ENCODE measurements at places on chromosomes 6 and 20. TPM values are rescaled to one million over a fixed set of nuclear protein-coding genes. Genes with fewer than 3 reads are reported as not detected.

DNA sequence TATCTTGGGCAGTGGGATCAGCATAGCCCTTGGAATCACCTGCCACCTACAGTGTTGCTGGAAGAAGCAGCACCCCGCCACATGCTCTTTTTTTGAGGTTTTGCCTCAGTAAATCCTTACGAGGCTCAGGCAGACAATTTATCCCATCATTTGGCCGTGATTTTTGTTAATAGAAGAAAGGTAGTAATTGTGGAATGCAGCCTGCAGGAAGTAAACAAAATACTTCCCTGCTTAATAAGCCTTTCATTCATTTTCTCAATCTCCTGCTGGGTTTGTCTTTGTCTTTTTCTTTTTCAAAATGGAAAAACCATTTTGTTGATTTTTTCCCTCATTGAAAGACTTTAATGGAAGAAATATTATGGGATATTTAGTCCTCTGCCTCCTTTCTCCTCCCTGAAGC lies 93.7 kb upstream of the CD83 start:
- DNase-seq = no peak
- H3K4me3 ChIP-seq = no peak overlapping the region
- H3K27me3 ChIP-seq = peaks cover 28% of the 10 kb centered on the region
- no peak overlapping the region for H3K27ac ChIP-seq

Gene BPIFB2
- total RNA-seq = not detected

GRCh38 chr6:92989656-92990055 lies 429.7 kb downstream of the EPHA7 start:
- H3K36me3 ChIP-seq = no peaks in the 10 kb centered on the region
- H3K4me3 ChIP-seq = no peak overlapping the region

DNA sequence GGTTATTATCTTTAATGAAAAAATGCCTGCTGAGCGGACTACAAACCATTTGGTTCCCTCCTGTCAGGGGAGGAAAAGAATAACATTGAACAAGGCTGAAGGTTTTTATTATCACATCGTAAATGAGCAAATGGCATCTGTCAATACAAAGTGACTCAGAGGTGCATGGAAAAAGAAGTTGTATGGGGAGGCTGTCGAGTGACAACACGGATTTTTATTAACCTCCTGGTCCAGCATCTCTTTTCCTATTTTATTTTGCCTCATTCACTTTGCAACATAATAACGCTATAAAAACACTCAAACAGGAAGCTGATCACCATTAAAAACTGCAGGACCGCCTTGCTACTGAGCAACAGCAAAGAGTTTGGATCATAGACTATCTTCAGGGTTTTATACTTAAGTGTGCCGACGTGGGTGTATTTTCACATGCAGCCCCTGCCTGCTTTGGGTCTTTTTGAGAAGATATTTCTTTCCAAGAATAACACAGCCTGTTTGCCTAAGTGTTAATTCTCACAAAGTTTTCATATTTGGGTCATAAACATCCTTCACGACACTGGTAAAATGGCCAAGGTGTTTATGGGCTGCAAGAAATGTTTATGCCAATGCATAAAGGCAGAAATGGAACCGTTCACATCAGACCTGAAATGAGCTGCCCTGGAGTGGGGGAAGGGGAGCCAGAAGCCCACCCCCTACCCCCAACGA lies 132.1 kb upstream of the SALL4 start:
- H3K27me3 ChIP-seq = no peaks in the 10 kb centered on the region
- H3K36me3 ChIP-seq = no peaks in the 10 kb centered on the region
- H3K4me3 ChIP-seq = no peak overlapping the region
- no peak overlapping the region for H3K27ac ChIP-seq

DNA sequence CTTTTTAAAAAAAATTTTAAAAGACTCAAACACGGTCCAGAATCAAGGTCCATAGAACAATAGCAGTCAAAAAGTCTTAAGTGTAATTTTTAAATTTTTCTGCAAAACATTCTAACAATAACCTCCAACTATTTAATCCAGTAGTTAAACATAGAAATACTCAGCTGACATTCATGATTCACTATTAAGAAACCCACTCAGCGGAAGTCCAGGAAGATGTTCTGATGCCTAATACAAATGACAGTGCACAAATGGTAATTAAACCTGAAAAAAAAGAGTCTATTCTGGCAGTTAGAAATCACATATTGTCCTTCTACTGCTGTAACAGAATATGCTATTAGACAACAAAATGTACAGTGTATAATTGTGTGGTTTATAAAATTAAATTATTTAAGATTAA lies 128.2 kb upstream of the BMP5 start:
- no peak overlapping the region for H3K27ac ChIP-seq
- H3K36me3 ChIP-seq = no peaks in the 10 kb centered on the region
- no peak overlapping the region for H3K4me3 ChIP-seq
- no peaks in the 10 kb centered on the region for H3K27me3 ChIP-seq

GRCh38 chr6:55704421-55704820 lies 125.4 kb upstream of the HMGCLL1 start:
- H3K36me3 ChIP-seq = no peaks in the 10 kb centered on the region
- H3K27ac ChIP-seq = no peak overlapping the region
- H3K4me1 ChIP-seq = no peaks in the 10 kb centered on the region
- H3K27me3 ChIP-seq = no peaks in the 10 kb centered on the region
- no peak for DNase-seq
- no peak overlapping the region for H3K4me3 ChIP-seq

Gene ID1
- 4.0 TPM for total RNA-seq

- DNase-seq = no peak
- no peak overlapping the region for H3K27ac ChIP-seq
- no peaks in the 10 kb centered on the region for H3K4me1 ChIP-seq
- H3K27me3 ChIP-seq = peaks cover 4% of the 10 kb centered on the region
Measured at GRCh38 chr6:114203460-114203859, 139.4 kb downstream of the HS3ST5 start.

GRCh38 chr6:160464744-160465143 lies 116.6 kb downstream of the SLC22A3 start:
- H3K4me1 ChIP-seq = peaks cover 58% of the 10 kb centered on the region
- DNase-seq = no peak
- H3K4me3 ChIP-seq = no peak overlapping the region
- no peak overlapping the region for H3K27ac ChIP-seq
- H3K36me3 ChIP-seq = peaks cover 17% of the 10 kb centered on the region

DNA sequence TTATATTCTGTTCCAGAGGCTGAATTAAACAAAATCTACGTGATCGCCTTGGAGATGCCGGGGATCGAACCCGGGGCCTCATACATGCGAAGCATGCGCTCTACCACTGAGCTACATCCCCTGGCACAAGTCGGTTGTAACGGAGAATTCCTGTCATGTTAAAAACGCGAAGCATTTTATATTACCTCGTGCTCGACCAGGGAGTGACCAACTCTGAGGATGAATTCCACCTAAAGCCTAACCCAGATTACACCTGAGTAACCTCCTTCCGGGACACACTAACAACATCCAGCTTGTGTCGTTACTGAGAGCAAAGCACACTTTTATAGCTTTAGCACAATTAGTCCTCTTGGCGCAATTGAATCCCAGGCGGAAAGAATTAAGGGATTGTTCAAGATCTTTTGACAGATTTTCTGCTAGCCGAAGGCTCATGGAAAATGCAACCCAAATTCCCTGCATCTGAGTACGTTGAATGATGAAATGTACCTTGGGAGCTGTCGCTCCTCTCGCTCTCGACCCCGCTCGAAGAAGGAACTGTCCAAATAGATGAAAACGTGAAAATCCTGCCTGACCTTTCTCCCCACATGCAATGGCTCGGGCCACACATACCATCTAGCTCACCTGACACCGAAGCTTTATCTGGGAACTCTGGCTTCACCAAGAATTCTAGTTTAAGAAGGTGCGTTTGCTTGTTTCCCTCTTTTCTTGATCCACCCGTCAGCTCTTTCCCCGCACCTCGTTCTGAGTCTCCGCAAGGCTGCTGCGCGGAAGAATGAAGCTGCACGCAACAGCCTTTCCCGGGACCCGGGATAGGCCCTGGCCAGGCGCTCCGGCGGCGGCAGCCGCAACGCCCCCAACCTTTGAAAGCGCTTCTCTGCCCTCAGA lies 148.3 kb downstream of the GPX5 start:
- H3K27me3 ChIP-seq = peaks cover 34% of the 10 kb centered on the region
- H3K36me3 ChIP-seq = peaks cover 4% of the 10 kb centered on the region
- DNase-seq = no peak
- peaks cover 11% of the 10 kb centered on the region for H3K4me1 ChIP-seq
- H3K4me3 ChIP-seq = peak overlapping the region; percentile 85

- H3K4me1 ChIP-seq = peaks cover 14% of the 10 kb centered on the region
- no peaks in the 10 kb centered on the region for H3K36me3 ChIP-seq
- no peak overlapping the region for H3K27ac ChIP-seq
- no peak overlapping the region for H3K4me3 ChIP-seq
- no peak for DNase-seq
- no peaks in the 10 kb centered on the region for H3K27me3 ChIP-seq
Measured at GRCh38 chr20:32570401-32571190, 14.5 kb downstream of the NOL4L start.

- no peaks in the 10 kb centered on the region for H3K36me3 ChIP-seq
- peaks cover 13% of the 10 kb centered on the region for H3K27me3 ChIP-seq
- H3K27ac ChIP-seq = peak overlapping the region; percentile 73
- peaks cover 21% of the 10 kb centered on the region for H3K4me1 ChIP-seq
Measured at GRCh38 chr6:7261032-7261841, 51.8 kb downstream of the SSR1 start.

Gene NCR2
- total RNA-seq = not detected

GRCh38 chr6:163094881-163095280 lies 319.6 kb upstream of the QKI start:
- no peak overlapping the region for H3K27ac ChIP-seq
- no peak for DNase-seq
- H3K4me1 ChIP-seq = no peaks in the 10 kb centered on the region
- H3K4me3 ChIP-seq = no peak overlapping the region
- H3K27me3 ChIP-seq = no peaks in the 10 kb centered on the region

Gene C6orf47
- 18.1 TPM for total RNA-seq

Gene OR2B6
- not detected for total RNA-seq

- H3K36me3 ChIP-seq = peaks cover 18% of the 10 kb centered on the region
- H3K4me1 ChIP-seq = peaks cover 39% of the 10 kb centered on the region
- H3K27me3 ChIP-seq = peaks cover 2% of the 10 kb centered on the region
Measured at GRCh38 chr6:130693944-130694343, 133.3 kb upstream of the SMLR1 start.

DNA sequence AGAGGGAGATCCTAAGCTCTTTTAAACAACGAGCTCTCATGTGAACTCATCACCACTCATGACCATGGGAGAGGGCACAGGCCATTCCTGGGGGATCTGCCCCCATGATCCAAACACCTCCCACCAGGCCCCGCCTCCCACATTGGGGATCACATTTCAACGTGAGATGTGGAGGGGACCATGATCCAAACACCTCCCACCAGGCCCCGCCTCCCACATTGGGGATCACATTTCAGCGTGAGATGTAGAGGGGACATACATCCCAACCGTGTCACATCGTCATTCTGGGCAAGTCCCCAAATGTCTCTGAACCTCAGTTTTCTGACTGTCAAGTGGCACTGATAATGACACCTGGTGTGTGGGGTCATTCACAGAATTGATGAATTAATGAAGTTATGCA lies 641.8 kb downstream of the CDH26 start:
- no peaks in the 10 kb centered on the region for H3K4me1 ChIP-seq
- no peak for DNase-seq
- no peak overlapping the region for H3K4me3 ChIP-seq
- H3K27me3 ChIP-seq = no peaks in the 10 kb centered on the region

Gene SLC17A3
- 0.66 TPM for total RNA-seq

- DNase-seq = no peak
- no peaks in the 10 kb centered on the region for H3K4me1 ChIP-seq
- H3K27ac ChIP-seq = no peak overlapping the region
Measured at GRCh38 chr6:68990317-68990716, 355.2 kb downstream of the ADGRB3 start.

Gene OPRL1
- 0.16 TPM for total RNA-seq

GRCh38 chr20:51961964-51962761 lies 159.8 kb upstream of the SALL4 start:
- H3K27me3 ChIP-seq = peaks cover 20% of the 10 kb centered on the region
- no peak for DNase-seq
- no peaks in the 10 kb centered on the region for H3K36me3 ChIP-seq

- H3K4me1 ChIP-seq = peaks cover 60% of the 10 kb centered on the region
- H3K36me3 ChIP-seq = peaks cover 66% of the 10 kb centered on the region
- no peaks in the 10 kb centered on the region for H3K27me3 ChIP-seq
- DNase-seq = no peak
- no peak overlapping the region for H3K27ac ChIP-seq
Measured at GRCh38 chr6:158774717-158775449, 44.3 kb downstream of the EZR start.

- H3K27me3 ChIP-seq = no peaks in the 10 kb centered on the region
- H3K36me3 ChIP-seq = no peaks in the 10 kb centered on the region
- H3K4me3 ChIP-seq = no peak overlapping the region
- no peak for DNase-seq
Measured at GRCh38 chr6:143191361-143191760, 130.7 kb downstream of the AIG1 start.

DNA sequence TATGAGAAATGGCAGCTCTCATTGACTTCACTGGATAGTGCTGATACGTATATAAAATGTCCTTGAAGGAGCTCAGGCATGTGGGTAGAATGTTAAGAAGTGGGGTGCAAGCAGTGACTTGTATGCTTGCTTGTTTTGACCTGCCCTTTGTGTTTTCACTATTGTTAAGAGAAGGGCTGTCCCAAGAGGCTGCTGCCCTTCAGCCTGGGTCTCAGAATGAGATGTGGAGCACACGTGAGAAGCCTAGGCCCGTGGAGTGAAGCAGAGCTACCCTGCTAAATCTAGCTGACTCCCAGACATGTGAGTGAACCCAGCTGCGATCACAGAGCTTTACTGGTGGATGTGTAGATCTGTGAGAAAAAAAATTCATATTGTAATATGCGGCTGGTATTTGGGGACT lies 305.3 kb upstream of the RGS17 start:
- H3K4me3 ChIP-seq = no peak overlapping the region
- no peaks in the 10 kb centered on the region for H3K4me1 ChIP-seq
- DNase-seq = no peak
- no peak overlapping the region for H3K27ac ChIP-seq

GRCh38 chr6:56263596-56264315 lies 16.4 kb upstream of the COL21A1 start:
- no peaks in the 10 kb centered on the region for H3K27me3 ChIP-seq
- H3K36me3 ChIP-seq = no peaks in the 10 kb centered on the region
- H3K4me3 ChIP-seq = no peak overlapping the region
- no peak for DNase-seq
- no peak overlapping the region for H3K27ac ChIP-seq

- H3K27ac ChIP-seq = no peak overlapping the region
- H3K36me3 ChIP-seq = no peaks in the 10 kb centered on the region
- no peak overlapping the region for H3K4me3 ChIP-seq
- H3K4me1 ChIP-seq = no peaks in the 10 kb centered on the region
- H3K27me3 ChIP-seq = no peaks in the 10 kb centered on the region
Measured at GRCh38 chr6:93350774-93351173, 68.6 kb downstream of the EPHA7 start.

GRCh38 chr6:7975764-7976146 lies 65.2 kb upstream of the TXNDC5 start:
- H3K27ac ChIP-seq = no peak overlapping the region
- DNase-seq = no peak
- no peak overlapping the region for H3K4me3 ChIP-seq
- peaks cover 9% of the 10 kb centered on the region for H3K4me1 ChIP-seq
- peaks cover 19% of the 10 kb centered on the region for H3K27me3 ChIP-seq
